Fibroblast of villous mesenchyme (primary cell): ENCODE measurements at places on chromosomes 11 and 22. TPM values are rescaled to one million over a fixed set of nuclear protein-coding genes. Genes with fewer than 3 reads are reported as not detected.

Gene IGLL5
- not detected in 2 replicates for total RNA-seq

Gene SLC22A9
- total RNA-seq = not detected in 2 replicates

Gene FIBIN
- 25.9 and 26.4 TPM in 2 replicates for total RNA-seq

Gene MMP13
- total RNA-seq = not detected in 2 replicates

Gene CRYBA4
- total RNA-seq = not detected in 2 replicates

Gene APOL5
- not detected in 2 replicates for total RNA-seq

Gene TRIM49
- not detected in 2 replicates for total RNA-seq

Gene TOMM22
- total RNA-seq = 60.6 and 88.9 TPM in 2 replicates

Gene ISX
- total RNA-seq = not detected in 2 replicates

Gene PRRG4
- total RNA-seq = under 0.01 TPM in 2 replicates

Gene POTEH
- not detected in 2 replicates for total RNA-seq

Gene MS4A12
- total RNA-seq = not detected in 2 replicates

Gene CASP12
- 0.43 TPM in 1 of 2 replicates, not detected in the other for total RNA-seq

Gene SLC35C1
- total RNA-seq = 14.2 and 14.5 TPM in 2 replicates

Gene PKNOX2
- 0.86 and 2.9 TPM in 2 replicates for total RNA-seq

Gene CSNK1E
- 145 and 161 TPM in 2 replicates for total RNA-seq
